ENCODE measurements at places on chromosomes 7 and 10.

- DNase-seq: no peak
These were observed 74.0 kb upstream of the ST8SIA6 start for GRCh38 chr10:17528306-17528862.

GRCh38 chr10:69801094-69801433, 642 bp upstream of the COL13A1 start:
- peak; percentile 29 for DNase-seq

DNA sequence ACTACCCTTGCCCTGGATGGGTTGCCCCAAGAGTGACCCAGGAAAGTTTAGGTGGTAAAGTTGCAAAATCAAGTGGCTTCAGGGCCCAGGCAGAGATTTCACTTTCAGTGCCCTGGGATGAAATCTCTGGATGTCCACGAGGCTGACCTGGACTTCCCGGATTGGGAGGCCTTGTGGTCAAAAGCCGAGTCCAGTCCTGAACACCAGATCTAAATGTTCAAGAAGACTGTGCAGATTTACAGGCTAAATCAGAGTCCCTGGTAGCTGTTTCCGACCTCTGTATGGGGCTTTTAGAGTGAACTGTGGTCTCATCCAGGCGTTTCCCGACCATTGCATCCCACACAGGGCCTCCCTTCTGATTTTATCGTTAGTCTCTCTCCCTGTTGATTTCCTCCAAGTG, 95.3 kb downstream of the WDR11 start:
- DNase-seq: no peak

DNA sequence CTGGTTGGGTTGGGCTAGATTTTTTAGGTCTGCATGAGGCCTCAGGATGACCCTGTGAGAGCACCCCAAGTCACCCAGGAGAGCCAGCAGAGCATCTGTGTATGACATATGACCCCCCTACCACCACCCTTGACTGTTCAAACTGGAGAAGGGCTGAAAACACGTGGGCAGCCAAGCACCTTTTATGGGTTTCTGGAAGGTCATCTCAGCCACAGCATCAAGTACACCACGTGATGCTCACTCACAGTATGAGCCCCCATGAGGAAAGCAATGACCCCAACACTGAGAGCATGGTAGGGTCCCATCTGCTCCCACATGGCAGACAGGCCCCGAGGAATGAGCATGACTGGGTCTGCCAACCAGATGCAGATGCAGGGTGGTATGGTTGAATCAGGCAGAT, 149.4 kb upstream of the GDF10 start:
- DNase-seq: no peak

GRCh38 chr7:106679153-106679931, 18.4 kb upstream of the CCDC71L start:
- no peak for DNase-seq

GRCh38 chr10:103661198-103661950, 167.9 kb downstream of the NEURL1 start:
- DNase-seq: peak; percentile 61

- no peak for DNase-seq
These were observed 119.8 kb upstream of the NPVF start for GRCh38 chr7:25348104-25348503.

GRCh38 chr7:29505931-29506330, 57.7 kb upstream of the PRR15 start:
- DNase-seq: no peak

DNA sequence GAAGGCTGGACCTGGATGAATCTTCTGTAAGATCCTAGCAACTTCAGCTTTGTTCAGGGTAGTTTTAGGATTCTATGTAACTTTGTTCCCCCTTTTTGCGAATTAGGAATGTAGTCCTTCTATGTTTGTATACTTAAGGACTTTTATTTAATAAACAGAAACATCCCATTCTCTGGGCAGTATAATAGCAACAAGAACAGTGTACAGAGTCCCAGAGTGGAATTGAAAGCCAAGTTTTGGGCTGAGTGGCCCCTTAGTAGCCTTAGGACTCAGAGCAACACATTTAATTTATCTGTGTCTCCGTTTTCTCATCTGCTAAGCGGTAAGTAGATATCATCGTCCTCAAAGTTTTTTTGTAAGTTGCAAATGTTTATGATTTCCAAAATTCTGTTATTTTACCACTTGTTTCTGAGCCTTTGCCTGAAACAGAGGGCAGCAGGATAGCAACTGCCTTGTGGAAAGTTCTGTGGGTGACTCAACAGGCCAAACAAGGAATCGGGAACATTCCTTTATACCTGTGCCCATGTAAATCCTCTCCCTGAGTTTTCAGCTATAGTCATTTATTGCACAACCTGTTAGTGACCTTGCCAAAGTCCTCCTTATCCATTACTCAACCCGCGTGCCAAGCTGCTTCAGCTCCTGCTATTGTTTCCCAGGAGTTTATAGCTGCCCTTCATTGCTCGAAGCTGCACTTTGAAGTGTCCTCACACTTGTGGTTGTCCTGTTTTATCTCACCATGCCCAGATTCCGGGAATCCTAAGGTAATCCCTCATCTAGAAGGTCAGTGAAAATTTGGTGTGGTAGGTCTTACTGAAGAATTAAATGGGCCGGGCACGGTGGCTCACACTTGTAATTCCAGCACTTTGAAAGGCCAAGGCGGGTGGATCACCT, 199.1 kb upstream of the AHR start:
- peak; percentile 72 for DNase-seq

GRCh38 chr10:43689007-43689491, 40.4 kb upstream of the ZNF32 start:
- DNase-seq: no peak

- DNase-seq: no peak
These were observed 51.4 kb upstream of the AOAH start for GRCh38 chr7:36775676-36776075.

- no peak for DNase-seq
These were observed 152.0 kb downstream of the MACC1 start for GRCh38 chr7:20064974-20065862.

GRCh38 chr10:26090026-26090425, 126.5 kb upstream of the GAD2 start:
- DNase-seq: no peak

- no peak for DNase-seq
These were observed 143.8 kb upstream of the RHEB start for GRCh38 chr7:151663382-151664100.

DNA sequence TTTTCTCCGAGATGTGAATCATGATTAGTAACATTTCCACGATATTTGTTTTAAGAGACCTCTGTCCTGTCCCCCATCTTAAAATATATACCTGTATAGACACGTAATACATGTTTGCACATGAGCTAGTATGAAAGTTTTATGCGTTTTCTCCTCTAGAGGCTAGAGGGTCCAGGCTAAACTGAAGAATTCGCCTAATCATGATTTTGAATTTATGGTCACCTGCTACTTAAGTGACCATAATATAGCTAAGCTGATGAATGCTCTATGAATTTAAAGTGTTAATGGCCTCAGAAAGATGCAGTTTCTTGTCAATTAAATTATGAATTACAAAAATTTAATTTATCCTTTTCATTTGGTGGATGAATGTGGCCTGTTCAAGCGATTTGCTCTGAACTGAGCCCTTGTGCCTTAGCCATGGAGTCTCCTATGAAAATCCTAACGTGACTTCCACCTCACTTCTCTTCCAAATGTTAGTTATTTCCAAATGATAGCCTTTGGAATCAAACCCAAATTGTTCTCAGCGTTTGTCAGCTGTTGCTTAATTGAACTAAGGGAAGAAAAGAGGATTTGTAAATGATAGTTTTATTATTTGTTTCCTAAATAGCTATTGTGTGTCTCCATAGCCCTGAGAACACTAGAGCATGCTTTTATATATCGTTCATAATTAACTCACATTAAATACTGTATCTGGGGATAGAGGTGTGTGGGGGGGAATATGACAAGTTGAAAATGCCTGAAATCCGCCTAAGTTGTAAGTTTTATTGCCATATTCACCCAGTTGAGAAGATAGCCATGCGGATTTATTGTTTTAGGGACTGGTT, 2.3 kb downstream of the CELF2 start:
- DNase-seq: no peak

DNA sequence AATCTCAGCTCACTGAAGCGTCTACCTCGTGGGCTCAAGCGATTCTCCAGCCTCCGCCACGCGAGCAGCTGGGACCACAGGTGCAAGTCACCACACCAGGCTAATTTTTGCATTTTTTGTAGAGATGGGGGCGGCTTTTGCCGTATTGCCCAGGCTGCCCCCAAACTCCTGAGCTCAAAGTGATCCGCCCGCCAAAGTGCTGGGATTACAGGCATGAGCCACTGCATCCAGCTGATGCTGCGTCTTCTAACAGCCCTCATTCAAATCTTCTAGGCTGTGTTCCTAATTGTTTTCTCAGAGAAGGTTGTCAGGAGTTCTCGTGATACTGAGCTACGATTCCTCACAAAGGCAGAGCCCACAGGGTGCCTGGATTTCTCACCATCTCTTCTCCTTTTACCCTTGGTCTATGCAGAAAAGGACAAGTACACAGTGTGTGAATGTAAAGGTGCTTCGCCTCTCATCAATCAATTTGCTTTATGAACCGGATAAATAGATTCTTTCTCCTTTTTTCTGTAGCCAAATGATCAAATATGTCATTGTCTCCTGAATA, 247.3 kb upstream of the PTN start:
- DNase-seq: no peak

DNA sequence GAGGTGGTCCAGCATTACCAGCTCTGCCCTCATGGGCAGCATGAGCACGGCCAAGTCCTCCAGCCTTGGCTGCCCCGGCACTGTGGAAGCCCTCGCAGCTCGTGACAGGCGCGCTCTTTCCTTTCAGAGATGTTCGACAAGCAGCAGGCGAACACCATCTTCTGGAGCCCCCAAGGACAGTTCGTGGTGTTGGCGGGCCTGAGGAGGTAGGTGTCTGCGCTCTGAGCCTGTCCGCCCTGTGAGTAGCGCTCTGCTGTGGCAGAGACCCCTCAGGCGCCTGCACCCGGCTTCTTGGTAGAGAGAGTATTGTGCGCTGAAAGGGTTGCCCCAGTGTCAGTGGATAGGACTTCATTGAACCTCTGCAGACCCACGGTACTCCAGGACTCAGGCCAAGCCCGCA, 19.8 kb downstream of the EIF3B start:
- DNase-seq: no peak

DNA sequence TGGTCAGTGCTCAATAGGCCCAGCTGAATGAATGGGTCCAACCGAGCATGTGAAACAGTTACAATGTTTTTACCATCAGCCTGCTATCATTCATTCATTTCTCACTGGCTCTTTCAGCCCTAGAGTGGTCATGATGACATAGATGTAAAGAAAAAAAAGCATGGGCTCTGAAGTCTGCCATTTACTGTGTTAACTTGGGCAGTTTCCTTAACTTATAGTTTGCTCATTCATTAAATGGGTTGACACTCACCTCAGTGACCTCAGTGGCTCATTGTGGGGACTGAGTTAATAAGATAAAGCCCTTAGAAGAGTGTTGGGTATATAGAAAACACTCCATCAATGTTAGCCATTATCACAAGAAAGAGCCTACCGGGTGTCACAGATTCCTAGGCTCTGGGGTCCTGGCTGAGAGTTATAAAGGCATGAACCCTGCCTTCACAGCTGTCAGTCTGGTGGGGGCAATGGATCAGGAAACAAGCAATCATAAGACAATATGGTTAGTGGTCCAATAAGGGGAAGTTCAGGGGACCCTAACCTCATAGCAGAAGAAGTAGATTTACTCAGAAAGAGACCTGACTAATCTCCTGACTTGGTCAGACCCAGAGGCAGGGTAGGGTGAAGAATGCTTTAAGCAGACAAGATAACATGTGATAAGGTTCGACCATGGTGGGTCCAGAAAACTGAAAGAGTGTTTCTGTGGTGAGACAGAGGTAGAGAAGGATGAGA, 29.7 kb upstream of the GPAM start:
- no peak for DNase-seq

DNA sequence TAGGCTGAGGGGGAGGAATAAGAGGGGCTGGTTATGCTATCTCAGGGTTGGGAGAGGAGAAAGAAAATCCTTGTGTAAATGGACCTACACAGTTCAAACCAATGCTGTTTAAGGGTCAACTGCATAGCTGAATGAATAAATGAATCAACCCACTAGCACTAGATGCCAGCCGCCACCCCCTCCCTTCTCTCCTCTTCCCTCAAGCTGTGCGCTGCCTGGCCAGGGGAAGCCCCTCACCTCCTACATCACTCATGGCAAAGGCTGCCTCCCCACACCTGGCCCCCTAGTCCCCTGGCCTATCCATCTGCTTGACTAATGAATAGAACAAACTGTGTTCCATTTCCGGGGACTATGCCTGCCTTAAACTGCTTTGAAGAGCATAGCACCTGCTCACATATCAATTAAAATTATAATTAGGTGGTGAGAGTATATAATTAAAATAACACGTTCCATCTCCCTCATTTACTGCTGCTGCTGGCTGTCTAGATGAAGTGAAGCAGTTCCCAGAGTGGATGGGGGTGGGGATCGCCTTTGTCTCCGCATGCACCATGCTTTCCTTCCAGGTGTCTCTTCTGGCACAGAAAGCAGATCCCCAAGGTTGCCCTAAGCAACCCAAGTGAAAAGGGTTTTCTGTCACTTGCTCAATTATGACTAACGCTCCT, 32.6 kb downstream of the GRID1 start:
- DNase-seq: peak; percentile 8

DNA sequence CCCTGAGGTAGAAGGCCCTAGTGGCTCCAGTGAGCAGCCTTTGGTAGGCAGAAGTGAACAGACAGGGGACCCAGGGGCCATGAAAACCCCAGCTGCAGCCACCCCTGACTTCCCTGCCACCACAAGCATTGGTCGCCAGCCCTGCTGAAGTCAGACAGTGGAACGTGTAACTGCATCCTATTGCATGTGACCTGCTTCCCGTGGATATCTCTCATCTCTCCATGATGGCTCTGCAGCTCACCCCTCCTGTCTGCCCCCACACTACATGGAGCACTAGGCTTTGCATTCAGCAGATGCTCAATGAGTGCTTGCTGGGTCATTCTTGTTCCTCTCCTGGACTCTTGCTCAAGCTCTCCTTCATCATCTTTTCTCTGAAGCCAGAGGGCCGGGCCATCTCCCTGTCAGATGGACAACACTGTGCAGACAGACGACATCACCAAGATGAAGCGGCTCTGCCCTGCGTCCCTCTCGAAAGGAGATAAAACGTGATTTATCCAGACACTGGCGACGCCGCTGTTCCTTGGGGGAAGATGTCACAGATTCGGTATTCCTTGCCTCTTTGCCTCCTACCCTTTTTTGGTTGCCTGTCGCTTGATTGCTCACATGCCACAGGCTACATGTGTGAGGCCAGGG, 117.5 kb downstream of the SH3PXD2A start:
- no peak for DNase-seq

DNA sequence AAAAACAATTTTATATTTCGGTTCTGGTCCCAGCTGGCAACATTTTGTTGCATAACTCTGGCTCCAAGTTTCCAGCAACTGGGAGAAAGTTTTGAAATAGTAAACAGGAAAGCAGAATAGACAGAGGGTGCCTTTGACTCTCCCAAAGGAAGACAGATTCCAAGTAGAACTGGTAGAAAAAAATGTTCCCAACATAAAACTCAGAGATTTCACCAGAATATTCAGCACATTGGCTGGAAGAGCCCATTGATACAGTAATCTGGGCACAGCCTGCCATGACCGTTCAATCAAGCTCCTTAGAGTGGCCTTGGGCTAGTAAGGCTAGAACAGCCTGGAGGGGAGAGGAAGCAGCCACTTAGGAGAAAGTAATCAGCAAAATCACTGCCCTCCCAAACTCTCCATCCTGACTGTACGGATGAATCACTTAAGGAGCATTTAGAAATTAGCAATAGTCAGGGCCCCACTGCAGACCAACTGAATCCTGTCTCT, 120.4 kb downstream of the CUBN start:
- DNase-seq: no peak
